ENCODE measurements at places on chromosomes 4 and X. TPM values are rescaled to one million over a fixed set of nuclear protein-coding genes. Genes with fewer than 3 reads are reported as not detected.

The DLG3 gene
- 11.2 TPM for total RNA-seq

DNA sequence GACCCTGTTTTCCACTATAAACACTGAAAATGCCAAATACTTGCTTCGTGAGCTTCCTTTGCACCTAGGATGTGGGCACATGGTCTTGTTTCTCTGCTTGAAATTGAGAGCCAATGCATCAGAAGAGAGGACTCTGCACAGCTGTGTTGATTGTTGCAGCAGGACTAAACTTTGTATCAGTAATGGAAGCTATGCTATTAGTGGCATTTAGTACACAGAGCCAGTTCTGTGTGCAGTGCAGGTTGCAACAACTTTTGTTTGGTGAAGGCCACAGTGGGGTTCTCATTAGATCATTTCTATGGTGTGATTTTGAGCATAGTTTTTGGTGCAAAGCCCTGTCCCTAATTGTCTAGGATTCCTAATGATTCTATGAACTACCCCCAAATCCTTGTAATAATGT, 54.4 kb upstream of the ANKRD17 start:
- no peaks in the 10 kb centered on the region for H3K4me1 ChIP-seq
- no peak overlapping the region for H3K4me3 ChIP-seq
- no peaks in the 10 kb centered on the region for H3K27me3 ChIP-seq
- no peaks in the 10 kb centered on the region for H3K36me3 ChIP-seq
- no peak for DNase-seq

GRCh38 chr4:124913237-124913636, 200.7 kb upstream of the ANKRD50 start:
- no peaks in the 10 kb centered on the region for H3K36me3 ChIP-seq
- H3K4me3 ChIP-seq = no peak overlapping the region
- H3K27ac ChIP-seq = no peak overlapping the region

DNA sequence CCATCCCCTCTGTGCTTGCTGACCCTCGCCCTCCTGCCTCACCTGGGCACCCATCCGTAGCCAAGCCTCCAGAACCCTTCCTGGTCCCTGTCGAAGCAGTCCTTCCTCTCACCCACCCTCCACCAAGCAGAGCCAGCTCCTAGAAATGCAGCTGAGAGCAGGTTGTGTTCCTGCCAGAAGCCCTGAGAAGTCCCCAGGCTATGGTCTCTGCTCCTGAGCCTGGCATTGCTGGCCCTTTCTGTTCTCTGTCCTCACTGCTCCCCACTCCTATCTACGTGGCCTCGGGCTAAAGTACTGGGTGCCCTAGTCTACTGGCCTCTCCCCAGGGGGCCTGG, 2.1 kb upstream of the CPZ start:
- H3K36me3 ChIP-seq = no peaks in the 10 kb centered on the region
- DNase-seq = no peak
- peaks cover 12% of the 10 kb centered on the region for H3K4me1 ChIP-seq
- no peak overlapping the region for H3K27ac ChIP-seq
- H3K4me3 ChIP-seq = no peak overlapping the region

DNA sequence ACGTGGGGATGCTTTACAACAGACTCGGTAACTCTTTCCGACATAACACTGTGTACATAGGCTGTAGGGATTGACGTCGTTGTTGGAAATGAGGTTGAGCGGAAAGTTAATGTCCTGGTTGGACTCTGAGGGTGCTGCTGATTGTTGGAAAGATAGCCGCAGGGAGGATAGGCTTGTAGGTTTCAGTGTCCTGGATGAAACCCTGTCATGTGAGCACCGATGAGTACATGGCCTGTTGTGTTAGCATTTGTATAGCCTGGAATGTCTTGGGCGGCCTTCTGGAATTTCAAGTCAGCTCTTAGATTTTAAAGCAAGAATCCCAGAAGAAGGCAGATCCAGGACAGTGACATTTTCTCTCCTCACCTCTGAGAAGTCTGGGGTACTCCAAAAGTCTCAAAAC, 63.3 kb downstream of the TBC1D14 start:
- H3K36me3 ChIP-seq = peaks cover 8% of the 10 kb centered on the region
- no peak overlapping the region for H3K4me3 ChIP-seq
- H3K27ac ChIP-seq = no peak overlapping the region
- no peaks in the 10 kb centered on the region for H3K27me3 ChIP-seq
- no peak for DNase-seq
- H3K4me1 ChIP-seq = peaks cover 8% of the 10 kb centered on the region

DNA sequence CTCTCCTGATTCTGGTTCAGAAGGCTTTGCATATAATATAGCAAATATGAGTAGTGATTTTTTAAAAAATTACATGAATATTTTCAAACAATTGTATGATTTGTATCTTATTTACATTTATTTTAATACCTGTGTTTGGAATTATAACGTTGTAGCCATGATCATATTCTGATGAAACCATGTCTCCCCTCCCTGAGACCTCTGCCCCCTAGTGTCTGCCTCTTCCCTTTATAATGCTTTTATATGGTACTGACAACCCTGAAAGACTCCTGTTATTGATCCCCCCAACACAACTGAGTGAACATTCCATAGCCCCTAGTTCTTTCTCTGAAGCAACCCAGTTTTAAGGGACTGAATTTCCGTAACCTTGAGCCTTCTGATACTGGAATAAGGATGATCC, 187.4 kb downstream of the SOX3 start:
- H3K4me3 ChIP-seq = no peak overlapping the region
- no peak overlapping the region for H3K27ac ChIP-seq
- no peaks in the 10 kb centered on the region for H3K36me3 ChIP-seq
- no peaks in the 10 kb centered on the region for H3K4me1 ChIP-seq

Data from upper lobe of left lung (tissue), 6 donors.